Cortex of kidney (tissue), 1 donor: ENCODE measurements at places on chromosomes 16 and 17.

- DNase-seq: no peak
Measured at GRCh38 chr17:20156196-20157000, 147.2 kb downstream of the SPECC1 start.

DNA sequence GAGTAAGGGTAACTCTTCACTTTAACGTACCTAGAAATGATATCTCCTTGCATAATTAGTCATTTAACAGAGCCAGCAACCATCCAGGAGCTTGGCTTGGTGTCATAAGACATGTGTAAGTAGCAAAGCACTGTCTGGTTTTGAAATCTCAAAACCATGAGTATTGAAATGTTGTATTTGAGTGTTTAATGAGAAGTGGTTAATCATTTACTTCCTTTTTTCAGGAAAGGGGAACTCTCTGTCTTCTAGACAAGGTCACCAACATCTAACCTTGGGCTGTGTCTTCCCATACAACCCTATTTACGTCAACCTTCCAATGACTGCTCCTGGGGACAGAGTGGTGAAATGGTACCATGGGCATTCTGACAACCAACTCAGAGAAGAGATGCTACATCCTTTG, 27.1 kb downstream of the PMP22 start:
- no peak for DNase-seq

DNA sequence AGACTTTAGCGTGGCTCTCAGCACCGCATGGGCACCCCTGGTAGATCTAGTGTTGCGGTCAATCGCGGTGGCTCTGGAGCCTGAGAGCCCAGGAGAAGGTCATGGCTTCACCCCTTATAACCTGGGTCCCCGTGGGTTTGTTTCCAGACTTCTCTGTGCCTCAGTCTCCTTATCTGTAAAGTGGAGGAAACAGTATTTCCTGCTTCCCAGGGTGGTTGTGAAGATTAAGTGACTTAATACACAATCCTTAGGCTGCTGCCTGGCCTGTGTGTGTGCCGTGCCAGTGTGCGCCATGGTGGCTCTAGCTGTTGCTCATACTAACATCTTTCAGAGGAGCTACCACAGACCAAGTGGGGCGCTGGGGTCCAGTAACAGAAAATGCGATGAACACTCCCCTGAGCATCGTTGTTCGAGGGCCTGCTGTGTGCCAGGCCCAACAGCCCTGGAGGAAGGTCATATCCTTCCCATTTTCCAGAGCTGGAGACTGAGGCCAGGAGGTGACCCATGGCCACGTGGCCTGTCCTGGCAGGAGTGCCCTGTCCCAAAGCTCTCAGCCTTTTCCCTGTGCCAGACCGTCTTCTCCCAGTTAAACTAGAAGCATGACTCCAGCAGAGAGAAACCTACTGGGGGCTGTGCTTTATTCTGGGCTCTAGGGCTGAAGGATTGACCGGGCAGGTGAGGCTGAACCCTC, 70.1 kb downstream of the CMIP start:
- DNase-seq: no peak

GRCh38 chr17:29096094-29096493, 53.2 kb downstream of the PIPOX start:
- no peak for DNase-seq

- DNase-seq: no peak
Measured at GRCh38 chr16:56689171-56689570, 6.9 kb downstream of the MT1X start.

DNA sequence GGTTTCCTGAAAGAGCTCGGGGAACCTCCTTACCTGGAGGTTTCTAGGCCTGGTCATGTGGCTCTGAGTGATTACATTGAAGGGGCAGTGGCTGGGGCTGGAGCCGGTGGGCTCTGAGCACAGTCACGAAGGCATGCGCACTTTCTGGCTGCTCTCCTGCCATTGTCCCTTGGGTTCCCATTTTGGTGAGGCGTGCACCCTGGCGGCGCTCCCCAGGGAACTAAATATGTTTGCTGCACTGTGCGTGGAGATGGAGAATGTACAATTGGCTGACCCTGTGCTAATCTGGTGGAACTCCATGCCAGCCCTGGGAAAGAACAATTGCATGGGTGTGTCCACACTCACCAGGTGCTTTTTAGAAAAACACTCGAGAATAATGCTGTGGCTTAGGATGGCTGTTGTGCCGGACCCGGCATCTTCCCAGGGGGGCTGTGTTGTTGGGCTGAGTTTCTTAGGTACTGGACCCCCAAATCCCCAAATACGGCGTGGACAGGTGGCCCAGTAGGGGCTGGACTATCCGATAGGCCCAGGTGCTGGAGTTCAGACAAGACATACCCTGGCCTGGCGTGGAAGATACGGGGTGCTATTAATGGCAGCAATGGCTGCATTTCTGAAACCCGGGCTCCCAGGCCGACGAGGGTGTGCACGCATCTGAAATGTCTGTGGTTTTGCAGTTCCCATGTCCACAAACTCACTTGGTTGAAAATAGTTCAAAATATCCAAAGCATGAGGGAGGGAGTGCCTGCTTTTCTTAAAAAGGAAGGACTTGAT, 230.5 kb downstream of the SEC14L1 start:
- no peak for DNase-seq

DNA sequence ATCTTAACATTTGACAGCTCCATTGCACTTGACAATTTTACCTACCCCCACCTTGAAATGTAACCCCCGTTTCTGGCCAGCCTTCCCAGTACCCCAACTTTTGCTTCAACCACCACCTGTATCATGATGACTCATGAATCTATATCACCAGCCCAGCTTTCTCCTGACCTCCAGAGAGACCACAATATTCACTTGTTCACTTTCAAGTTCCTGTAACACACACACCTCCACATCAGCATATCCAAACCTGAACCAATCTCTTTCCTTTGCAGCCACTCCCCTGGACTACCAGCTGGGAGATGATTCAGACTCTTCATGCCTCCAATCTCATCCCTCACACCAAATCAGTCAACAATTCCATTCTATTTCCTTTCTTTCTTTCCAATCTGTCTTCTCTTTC, 8.0 kb downstream of the SMG6 start:
- no peak for DNase-seq

- no peak for DNase-seq
Measured at GRCh38 chr17:75352079-75352569, 53.4 kb downstream of the GRB2 start.

- DNase-seq: no peak
Measured at GRCh38 chr16:84647828-84648594, at the start of gene KLHL36. Gene KLHL36 (plus strand): TSS chr16:84648511. CDS start chr16:84650868, 2,357 bp downstream.
